Fibroblast of lung (primary cell): ENCODE measurements at places on chromosomes 4 and X. TPM values are rescaled to one million over a fixed set of nuclear protein-coding genes. Genes with fewer than 3 reads are reported as not detected.

SH3TC1 gene
- polyA plus RNA-seq: 0.67 and 3.3 TPM in 2 replicates

RPL9 gene
- 1,161 and 1,426 TPM in 2 replicates for polyA plus RNA-seq

CT45A5 gene
- polyA plus RNA-seq: not detected in 2 replicates

VCX gene
- not detected in 2 replicates for polyA plus RNA-seq

CLRN2 gene
- polyA plus RNA-seq: not detected in 2 replicates

GRCh38 chr4:183008492-183008891 is 90.6 kb upstream of the WWC2 start:
- no peak for DNase-seq

DNA sequence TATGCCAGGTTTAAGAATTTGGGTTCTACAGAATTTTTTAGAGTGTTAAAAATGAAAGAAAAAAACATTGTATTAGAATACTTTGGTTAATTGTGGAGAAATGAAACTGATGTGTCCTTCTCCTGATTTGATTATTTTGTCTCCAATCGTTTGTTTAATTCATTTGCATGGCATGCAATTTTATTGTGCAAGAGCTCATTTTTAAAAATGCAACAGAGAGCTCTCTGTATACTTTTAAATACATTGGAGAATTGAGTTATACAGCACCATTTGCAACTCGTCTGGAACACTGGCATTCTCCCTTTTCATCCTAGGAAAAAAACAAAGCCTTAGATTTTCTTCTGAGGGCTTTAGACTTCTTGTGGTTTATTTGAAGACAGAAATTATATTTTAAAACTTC is 689 bp downstream of the EXOC1L start:
- peak; percentile 26 for DNase-seq

DNA sequence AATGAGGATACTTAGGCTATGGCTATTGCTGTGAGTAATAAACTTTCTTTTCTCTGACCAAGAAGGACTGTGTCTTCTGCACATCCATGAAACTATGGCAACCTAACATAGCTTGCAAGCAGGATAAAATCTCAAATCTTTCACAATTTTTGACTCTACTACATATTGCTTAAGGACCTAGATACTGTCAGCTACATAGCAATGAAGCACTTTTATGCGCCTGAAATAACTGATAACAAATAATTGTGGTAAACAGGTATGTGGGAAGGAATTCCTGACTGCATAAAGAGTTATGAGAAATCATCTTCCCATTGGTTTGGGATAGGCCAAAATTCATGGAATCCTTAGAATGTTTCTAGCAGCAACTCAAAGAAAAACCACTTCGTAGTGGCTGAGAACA is 41.2 kb upstream of the PDGFC start:
- DNase-seq: peak; percentile 93
